ENCODE measurements at places on chromosomes 4 and X.

DNA sequence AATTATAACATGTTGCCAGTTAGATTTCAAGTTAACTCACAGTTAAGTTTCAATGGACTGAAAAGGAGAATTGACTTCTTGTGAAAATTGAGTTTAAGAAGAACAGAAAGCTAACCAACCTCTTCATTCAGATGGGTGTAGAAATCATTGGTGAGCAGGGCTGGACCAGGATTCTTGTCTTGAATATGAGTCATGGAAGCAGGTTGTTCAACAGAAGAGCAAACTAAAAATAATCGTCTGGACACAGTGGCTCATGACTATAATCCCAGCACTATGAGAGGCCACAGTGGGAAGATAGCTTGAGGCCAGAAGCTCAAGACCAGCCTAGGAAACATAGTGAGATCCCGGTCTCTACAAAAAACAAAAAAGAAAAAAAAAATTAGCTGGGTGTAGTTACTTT, 98.2 kb downstream of the ARSJ start:
- DNase-seq = no peak

DNA sequence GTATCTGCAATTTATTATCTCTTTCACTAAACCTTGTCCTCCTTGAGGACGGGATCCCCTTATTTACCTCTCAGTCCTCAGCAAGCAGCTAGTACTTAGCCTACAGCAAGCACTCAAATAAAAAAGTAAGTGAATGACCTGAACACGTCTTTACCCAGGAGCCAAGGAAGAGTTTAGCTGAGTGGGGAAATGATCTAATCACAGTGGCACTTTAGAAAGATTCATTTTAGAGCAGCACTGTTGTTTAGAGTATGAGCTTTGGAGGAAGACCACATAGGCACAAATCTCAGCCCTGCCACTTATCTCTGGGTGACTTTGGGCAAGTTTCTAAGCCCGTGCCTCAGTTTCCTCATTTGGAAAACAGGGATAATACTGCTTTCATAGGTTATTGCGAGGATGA, 2.7 kb downstream of the FAM120C start:
- DNase-seq = no peak

DNA sequence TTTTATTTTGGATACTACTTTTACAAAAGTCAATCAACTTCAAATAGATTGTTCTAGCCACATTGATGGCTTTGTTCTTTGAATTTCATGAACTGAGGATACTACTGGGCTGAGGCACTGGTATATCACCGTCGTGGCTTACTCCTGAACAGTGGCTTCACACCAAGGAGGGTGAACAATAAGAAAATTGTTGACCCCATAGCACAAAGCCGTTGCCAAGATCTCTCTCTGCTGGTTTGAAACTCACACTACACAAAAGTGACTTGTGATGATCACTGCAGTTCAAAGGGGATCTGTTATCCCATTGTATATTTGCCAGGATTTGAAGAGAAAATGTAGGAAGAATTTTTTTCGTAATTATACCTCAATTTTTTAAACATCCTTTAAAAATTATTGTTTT, 119.6 kb downstream of the PDLIM5 start:
- DNase-seq = no peak

DNA sequence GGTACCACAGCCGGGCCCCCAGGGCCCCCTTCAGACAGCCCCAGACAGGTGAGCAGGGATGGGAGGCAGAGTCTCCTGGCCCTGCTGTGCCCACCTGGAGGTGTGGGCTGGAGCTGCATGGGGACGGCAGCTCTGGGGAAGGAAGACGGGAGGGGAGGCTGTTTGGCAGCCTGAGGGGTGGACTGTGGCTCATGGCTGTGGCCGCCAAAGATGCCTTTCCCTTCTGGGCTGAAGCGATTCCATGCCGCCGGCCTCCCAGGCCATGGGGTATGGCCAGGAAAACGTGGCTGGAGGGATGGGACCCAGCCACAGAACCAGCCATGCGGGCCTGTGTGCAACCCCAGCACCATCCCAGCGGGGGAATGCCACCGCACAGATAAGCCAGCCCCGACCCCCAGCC, 65.7 kb downstream of the FAM53A start:
- no peak for DNase-seq

DNA sequence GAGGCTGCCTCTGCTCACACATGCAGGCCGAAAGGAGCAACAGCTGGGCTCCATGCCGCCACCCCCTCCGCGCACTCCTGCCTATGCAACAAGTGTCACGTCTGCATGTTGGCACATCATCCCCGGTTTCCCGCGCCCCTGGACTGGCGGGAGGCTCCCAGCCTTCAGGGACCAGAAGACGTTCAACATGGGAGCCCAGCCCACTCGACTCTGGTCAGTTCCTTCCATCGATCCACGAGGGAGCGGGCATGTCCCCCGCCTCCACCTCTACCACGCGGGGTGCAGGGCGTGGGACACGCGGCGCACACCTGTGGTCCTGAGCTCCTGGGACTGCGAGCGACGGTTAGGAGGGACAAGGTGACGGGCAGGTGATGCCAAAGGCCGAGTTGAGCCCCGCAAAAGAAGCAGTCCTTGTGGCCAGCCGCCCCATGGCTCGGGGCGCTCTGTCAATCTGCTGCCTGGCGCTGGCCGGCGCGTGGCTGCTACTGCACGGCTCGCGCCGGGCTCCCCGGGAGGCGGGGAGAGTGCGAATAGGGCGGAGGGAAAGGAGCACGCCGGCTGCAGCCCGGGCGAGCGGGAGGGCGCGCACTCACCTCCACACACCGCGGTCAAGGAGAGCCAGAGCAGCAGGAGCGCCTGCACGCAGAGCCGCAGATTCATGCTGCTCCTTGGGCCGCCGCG, 645 bp downstream of the APLN start:
- DNase-seq = peak; percentile 13

GRCh38 chr4:175325230-175325629, 407.1 kb downstream of the ADAM29 start:
- no peak for DNase-seq

DNA sequence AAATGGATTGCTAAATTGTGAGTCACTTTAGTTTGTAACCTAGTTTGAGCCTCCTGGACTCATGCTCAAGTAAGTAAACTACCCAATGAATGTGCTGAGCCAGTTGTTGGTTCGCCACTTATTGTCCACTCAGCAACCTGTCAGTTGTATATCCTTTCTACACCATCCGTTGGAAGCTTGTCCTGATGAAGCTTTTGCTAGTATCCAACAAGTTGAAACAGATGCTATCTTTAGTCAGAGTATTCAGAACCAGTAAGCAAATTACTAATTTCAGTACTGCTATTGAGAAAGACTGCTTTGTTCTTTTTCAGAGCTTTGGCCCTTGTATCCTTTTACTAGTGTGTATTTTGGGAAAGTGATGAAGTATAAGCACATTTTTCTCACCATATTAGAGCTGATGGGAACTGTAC, 4.3 kb upstream of the NAA15 start:
- no peak for DNase-seq

DNA sequence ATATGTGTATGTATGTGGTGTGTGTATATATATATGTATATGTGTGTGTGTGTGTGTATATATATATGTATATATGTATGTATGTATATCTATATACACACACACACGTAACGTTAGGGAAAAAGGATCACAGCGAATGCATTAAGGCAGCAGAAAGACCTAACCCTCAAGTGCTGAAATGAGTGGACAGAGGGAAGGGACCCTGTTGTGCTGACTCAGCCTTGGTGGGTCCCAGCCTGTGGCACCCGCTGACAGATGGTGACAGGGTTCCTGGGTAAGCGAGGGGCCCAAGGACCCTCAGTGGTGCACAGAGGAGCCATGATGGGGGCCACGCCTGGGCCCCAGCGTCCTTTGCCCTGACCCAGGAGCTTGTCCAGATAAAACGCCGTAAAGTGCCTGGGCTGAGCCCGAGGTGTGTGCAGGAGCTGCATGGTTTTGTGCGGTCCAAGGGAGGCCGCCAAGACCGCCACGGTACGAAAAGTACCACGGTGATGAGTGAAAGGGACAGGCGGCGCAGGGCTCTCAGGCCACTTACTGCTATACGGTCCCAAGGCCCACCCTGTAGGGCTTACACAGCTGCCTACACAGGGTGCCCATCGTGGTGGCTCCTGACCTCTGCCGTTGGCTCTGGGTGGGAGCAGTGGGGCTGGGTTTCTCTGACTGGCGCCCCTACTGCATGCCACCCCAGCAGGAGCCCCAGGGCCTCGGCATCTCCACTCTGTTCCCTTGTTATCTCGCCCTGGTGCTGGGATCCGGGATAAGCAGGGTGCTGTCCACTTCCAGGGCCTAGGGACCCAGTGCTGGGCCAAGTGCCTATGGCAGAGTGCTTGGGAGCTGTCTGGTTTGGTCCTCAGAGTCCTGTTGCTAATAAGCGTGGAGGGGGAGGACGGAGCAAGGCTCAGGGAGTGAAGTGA, 10.0 kb downstream of the SH3BP2 start:
- DNase-seq = no peak

DNA sequence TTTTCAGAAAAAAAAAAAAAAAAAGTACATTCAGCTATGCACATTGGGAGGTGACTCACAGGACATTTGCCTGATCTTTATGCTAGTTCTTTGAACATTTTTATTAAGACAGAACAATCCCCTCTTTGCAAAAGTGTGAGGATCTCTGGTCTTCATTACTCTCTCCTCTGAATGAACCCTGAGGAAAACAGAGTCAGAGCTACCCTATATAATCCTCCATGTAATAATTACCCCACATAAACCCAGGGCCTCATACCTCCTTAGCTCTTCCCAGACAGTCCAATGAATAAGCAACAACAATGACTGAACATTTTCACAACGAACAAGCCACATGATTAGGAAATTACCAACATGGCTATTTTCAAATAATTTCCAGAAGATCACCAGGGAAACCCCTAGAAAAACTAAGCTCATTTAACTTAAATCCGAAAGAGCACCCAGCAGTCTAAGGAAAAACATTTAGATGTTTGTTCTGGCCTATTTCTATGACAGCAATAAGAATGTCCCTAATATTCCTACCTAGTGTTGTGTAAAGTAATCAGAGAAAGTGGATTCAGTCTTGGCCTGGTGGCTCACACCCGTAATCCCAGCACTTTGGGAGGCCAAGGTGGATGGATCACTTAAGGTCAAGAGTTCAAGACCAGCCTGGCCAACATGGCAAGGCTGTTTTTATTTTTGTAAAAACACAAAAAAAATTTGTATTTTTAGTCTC, 37.8 kb downstream of the TBC1D9 start:
- DNase-seq = no peak

GRCh38 chrX:26580021-26580420, 364.1 kb downstream of the MAGEB5 start:
- no peak for DNase-seq

GRCh38 chrX:38799995-38800580, 1.2 kb upstream of the MID1IP1 start:
- no peak for DNase-seq

DNA sequence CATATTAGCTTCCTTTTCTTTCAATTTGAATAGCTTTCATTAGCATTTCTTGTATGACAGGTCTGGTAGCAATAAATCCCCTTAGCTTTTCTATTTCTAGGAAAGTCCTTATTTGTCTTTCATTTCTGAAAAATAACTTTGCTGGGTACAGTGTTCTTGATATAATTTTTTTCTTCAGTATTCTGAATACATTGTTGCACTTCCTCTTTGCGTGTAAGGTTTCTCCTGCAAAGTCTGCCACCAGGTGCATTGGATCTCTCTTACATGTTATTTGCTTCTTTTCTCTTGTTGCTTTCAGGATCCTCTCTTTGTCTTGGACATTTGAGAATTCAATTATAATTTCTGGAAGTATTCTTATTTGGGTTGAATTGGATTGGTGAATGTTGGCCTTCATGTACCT, 663.7 kb downstream of the GRXCR1 start:
- DNase-seq = no peak

DNA sequence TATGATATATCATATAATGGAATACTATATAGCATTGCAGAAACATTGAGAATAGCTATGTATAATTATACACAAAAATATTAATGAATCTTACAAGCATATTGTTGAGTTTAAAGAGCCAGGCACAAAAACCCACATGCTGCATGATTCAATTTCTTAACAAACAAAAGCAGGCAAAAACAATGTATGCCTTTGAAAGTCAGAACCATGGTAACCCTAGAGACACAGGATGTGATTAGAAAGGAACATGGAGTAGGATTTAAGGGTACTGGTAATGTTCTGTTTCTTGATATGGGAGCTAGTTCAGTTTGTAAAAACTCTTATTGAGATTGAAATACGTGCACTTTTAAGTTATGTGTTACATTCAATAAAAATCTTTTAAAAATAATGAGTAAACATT, 21.5 kb downstream of the CXCL8 start:
- no peak for DNase-seq

DNA sequence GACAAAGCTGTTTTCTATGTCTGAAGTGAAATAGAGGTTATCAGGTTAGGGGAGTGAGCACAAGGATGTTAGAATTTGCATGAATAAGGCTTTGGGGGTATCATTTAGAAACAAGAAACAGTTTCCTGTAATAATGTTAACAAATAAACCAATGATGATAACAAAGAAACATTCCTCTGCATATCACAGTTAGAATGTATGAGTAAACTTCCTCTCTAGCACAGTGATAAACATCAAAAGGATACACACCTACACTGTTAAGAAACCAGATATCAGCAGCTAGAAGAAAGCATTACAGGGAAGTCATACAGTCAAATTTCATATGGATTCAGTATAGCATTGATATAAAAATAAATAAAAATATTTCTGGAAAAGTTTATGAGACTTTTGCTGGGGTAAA, 340.0 kb upstream of the MAGEB16 start:
- no peak for DNase-seq

- DNase-seq = no peak
Measured at GRCh38 chr4:85446141-85446861, 28.6 kb upstream of the ARHGAP24 start.

DNA sequence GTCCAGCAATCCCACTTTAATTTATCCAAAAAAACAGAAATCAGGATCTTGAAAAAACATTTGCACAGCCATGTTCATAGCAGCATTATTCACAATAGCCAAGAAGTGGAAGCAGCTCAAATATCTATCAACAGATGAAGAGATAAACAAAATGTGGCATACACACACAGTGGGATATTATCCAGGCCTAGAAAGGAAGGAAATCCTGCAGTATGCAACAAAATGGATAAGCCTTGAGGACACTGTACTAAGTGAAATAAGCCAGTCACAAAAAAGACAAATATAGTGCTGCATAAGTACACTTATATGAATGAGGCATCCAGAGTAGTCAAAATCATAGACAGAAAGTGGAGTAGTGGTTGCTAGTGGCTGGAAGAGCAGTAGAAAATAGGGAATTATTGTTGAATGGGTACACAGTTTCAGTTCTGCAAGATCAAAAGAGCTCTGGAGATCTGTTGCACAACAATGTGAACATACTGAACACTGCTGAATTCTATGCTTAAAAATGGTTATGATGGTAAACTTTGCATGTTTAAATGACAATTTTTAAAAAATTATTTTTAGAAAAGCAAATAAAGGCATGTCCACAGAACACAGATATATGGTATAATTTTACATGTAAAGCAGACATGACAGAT, 25.6 kb downstream of the CHM start:
- no peak for DNase-seq

DNA sequence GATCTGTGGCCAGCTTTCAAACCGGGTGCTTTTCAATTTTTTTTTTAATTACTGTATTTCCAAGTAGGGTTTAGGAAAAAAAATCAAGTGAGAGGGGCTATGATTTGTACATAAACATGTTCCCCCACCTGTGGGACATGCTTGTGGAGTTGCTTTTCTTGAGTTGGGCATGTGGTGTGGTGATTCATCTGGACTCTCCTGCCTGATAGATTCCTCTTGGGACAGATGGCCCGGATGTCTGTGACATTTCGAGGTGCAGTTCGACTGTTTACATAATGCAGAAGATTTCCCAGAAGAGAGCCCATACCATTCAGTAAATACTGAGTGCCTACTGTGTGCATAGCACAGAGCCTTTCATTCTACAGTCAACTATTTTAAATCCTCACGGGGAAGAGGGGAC, 49.9 kb downstream of the DOCK11 start:
- no peak for DNase-seq

GRCh38 chrX:1292575-1293290, 24.1 kb downstream of the CSF2RA start:
- DNase-seq = no peak

Measured in stimulated activated CD4-positive, alpha-beta T cell treated with anti-CD3 and anti-CD28 coated beads, Interleukin-12 subunit alpha, Interleukin-12 subunit beta, amount 100 ng/mL, for 4 hours (primary cell).